ENCODE measurements at places on chromosomes 5 and 9.

- no peak for DNase-seq
Measured at GRCh38 chr5:167835146-167835545, 456.3 kb upstream of the WWC1 start.

DNA sequence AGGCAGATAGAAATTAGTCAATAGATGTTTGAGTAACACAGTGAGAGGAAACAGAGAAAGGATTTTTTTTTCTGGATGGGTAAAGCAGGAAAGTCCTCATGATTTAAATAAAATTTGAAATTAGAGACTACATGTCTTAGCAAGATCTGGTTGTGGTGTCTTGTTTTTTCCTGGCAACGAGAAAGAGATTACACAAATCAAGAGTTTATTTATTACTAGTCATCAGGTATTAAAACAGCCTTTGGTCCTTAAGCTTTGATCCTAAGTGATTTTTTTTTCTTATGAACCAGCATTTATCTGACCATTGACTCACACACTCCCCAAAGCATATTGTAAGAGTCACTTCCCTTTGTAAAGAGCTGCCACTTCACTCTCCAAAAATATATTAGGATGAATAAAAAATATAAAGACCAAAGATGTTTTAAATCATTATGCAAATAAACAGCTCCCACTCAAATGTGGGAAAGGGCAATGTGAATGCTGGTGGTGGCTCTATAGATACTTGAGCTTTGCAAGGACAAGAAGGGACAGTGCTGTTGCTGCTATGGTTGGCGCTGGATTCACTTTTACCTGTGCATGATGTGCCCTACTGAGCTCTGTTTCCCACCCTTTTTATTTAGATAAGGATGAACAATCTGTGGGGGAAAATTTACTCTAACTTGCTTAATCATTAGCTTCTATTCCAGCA lies 1726.5 kb downstream of the MAT2B start:
- DNase-seq, result no peak

DNA sequence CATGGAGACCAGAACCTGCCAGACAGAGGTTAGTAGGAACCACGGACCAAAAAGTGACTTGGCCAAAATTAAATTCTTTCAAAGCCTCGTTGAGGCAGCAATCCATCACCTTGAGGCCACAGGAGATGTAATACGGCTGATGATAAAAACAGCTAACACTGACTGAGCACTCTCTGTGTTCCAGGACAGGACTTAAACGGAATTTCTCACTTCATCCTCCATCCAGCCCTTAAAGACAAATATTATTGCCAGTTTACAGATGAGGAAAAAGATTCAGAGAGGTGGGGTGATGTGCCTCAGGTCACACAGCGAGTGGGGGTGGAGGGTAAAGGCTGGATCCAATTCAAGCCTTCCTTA lies 25.1 kb downstream of the STK10 start:
- no peak for DNase-seq

GRCh38 chr9:91856419-91856818 lies 93.6 kb downstream of the ROR2 start:
- no peak for DNase-seq
